ENCODE measurements at places on chromosomes 11 and 22.

DNA sequence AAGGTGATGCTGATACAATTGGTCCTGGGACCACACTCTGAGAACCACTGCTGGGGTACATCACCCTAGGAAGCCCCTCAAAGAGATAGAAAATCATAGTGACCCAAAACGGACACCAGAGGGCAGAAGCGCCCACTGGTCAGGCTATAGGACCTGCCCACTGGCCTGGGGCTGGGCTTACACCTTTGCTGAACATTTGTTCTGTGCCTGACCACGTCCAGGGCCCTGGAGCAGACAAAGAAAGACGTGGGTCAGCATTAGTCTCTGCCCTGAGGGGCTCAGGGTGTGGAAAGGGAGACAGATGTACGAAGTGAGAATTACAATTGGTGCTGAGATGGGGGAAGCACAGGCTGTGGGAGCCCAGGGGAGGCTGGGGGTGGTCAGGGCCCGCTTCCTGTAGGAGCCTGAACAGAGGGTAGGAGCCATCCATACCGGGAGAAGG lies 14.4 kb upstream of the SERPINH1 start:
- DNase-seq, result peak; percentile 61

GRCh38 chr11:32893093-32893342 lies 407 bp downstream of the QSER1 start:
- no peak for DNase-seq

DNA sequence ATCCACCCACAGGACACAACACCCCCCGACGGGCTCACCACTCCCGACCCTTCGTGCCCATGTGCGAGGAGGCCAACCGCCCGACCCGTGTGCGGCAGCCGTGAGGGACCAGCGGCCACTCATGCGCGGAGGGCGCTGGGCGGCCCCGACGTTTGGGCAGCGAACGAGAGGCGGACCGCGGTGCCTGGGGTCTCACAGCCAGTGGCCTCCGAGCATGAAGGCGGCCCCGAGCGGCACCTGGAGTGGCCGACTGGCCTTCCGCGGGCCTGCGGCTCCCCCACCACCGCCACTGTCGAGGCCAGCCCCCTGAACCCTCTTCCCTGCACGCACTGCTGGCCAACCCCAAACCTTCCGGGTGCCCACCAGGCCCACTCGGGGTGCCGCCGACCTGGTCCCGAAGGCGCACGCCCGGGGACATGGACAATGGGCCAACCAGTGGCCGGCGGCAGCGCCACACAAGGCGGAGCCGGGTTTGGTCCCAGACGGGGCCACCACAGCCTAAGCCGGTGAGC lies 4274.9 kb upstream of the OR11H1 start:
- DNase-seq, result no peak

- DNase-seq, result no peak
Observed at GRCh38 chr22:38016182-38017151, 32.1 kb upstream of the SOX10 start.

DNA sequence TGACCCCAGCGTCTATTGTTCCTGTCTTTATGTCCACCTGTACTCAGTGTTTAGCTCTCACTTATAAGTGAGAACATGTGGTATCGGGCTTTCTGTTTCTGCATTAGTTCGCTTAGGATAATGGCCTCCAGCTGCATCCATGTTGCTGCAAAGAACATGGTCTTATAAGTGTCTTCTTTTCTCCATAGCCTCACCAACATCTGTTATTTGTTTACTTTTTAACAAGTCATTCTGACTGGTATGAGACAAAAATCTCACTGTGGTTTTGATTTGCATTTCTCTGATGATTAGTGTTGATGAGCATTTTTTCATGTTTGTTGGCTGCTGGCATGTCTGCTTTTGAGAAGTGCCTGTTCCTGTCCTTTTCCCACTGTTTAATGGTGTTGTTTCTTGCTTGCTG lies 21.7 kb upstream of the SLN start:
- no peak for DNase-seq

- DNase-seq, result no peak
Observed at GRCh38 chr22:39183991-39184585, 31.6 kb upstream of the CBX7 start.

- no peak for DNase-seq
Observed at GRCh38 chr11:46271407-46271806, 6.1 kb upstream of the CREB3L1 start.

DNA sequence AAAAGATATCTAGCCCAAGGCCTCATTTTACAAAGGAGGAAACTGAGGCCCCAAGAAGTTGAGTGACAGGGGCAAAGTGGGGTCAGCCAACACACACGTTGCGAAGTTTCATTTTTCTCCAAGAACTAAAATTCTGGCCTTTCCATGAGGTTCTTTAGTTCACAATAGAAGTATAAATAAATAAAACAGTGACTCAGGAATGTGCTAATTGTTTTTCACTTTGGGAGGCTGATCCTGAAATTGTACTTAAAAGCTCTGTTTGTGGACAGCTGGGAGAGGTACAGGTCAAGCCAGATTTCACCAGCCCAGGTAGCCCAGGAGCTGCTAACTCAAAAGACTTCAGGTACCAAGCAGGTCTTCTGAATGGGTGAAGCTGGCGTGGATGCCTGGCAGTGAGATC lies 105.2 kb downstream of the TRAF6 start:
- no peak for DNase-seq

DNA sequence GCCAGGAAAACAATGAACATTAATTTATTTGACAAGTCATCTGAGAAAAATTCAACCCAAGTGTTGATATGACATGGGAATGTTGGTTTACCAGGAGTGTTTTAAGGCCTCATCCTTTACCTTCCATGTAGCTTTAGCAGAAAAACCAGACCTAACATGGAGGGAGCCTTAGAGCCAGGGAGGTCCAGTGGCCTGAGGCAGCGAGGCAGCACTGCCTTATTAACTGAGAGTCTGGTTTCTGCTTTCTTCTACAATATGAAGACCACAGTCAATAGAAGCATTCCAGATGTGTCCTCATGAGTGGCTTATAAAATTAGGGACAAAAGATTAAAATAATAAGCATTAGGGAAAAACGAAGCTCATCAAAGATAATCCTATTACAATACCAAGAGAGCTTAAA lies 61.5 kb downstream of the DKK3 start:
- DNase-seq, result no peak

DNA sequence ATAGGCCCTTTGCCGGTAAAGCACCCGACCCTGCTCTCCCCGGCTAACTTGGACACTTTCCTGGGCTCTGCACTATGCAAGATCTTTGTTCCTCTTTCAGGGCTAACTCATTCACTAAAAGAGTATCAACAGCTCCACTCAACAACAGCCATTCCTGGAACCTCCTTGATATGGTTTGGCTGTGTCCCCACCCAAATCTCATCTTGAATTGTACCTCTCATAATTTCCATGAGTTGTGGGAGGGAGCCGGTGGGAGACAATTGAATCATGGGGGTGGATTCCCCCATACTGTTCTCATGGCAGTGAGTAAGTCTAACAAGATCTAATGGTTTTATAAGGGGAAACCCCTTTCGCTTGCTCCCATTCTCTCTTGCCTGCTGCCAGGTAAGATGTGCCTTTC lies 330.0 kb downstream of the TENM4 start:
- no peak for DNase-seq

GRCh38 chr11:91178366-91178765 lies 955.5 kb upstream of the CHORDC1 start:
- no peak for DNase-seq

- DNase-seq, result no peak
Observed at GRCh38 chr11:108370315-108370714, 97.0 kb downstream of the C11orf65 start.

GRCh38 chr11:113034576-113034975 lies 73.4 kb downstream of the NCAM1 start:
- no peak for DNase-seq

DNA sequence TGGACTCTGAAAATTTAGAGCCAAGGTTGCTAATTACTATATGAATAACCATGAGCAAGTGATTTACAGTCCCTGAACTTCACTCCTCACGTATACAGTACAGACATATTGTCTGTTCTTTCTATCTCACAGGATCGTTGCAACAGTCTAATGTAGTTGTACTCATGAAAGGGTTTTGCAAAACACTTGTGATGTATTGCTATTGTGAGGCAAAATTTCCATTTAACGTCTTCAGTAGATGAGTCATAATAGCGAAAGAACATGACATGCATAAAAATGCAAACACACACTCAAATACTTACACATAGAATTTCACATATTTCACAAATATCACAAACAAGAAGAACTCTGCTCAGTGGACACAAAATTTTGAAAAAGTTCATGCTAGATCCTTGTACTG lies 134.6 kb upstream of the TRPC6 start:
- DNase-seq, result no peak

DNA sequence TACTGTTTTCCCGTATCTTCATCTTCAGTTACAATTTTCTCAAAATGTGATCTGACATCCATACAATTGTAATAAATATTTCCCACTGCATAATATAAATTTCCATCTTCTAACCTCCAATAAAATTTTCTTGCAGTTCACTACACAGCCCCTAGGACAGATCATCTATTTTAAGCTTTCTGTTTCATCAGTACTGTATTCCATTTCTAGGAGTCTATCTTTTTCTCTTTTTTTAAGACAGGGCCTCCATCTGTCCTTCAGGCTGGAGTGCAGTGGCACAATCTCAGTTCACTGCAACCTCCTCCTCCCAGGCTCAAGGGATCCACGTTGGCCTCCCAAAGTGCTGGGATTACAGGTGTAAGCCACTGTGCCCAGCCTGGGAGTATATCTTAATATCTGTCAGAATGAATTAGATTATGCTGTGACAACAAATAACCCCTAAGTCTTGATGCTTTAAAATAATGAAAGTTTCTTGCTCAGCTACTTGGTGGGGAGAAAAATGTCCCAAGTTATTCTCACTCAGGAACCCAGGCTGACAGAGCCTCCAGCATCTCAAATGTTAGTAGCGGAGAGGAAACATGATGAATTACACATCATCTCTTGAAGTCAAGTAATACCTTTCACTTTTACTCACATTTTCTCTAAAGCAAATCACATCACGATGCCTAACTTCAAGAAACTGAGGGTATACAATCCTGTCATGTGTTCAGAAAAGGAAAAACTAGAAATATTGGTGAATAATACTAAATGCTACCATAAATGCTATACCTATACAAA lies 92.2 kb downstream of the BUD13 start:
- DNase-seq, result no peak

DNA sequence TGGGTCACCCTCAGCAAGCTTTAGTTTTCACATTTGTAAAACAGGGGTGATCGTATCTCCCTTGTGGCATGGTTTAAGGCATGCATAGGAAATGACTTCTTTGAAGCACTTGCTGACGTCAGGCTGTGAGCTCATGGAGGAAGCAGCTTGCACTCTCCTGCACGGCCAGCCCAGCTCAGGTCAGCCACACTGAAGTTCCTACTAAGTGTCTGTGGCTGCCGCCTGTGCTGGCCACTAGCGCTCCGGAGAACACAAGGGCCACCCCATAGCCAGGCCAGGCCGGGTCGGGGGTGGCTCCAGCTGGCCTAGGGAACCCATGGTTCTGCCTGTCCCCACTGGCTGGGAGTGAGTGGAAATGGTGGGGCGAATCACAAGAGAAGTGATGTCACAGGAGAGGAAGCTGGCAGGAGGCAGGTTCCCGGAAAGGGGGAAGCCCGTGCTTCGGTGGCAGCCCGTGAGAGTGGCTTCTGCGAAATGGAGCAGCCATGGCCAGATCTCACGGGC lies 28.2 kb downstream of the KCTD17 start:
- DNase-seq, result no peak

GRCh38 chr11:84430661-84431060 lies 1144.5 kb upstream of the CCDC90B start:
- DNase-seq, result peak; percentile 73

GRCh38 chr11:31030138-31030792 lies 339.3 kb downstream of the DCDC1 start:
- DNase-seq, result no peak

DNA sequence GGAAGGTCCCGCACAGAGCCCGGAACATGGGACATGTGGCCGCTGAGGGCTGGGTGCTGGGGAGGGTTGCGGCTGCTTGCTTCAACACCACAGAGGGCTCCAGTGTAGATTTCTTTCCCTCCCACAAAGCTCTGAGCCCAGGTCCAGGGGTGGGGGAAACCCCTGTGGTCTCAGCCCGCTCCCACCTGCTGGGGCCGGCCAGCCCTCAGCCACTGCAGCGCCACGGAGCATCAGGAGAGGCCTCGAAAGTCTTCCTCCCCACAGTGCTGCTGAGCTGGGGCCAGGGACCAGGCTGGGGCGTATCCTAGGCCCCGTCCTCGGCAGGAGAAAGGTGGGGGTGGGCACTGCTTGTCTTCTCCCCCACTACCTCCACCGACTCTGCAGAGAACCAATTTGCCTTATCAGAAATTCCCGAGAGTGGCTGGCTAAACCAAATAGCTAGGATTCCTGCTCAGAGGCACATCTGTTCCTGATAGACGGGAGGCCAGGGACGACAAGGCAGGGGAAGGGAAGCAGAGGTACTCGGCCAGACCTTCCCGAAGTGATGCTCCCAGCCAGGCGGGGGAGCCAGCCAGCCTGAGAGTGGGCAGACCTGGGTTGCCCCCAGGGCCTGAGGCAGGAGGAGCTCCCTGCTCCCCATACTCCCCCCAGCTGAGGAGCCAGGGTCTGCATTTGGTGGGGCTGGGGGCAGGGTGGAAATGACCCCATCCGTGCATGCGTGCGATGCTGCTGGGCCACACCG lies 18.7 kb downstream of the IGF2 start:
- no peak for DNase-seq

- peak; percentile 90 for DNase-seq
Observed at GRCh38 chr11:101169944-101170343, 40.3 kb upstream of the PGR start.

GRCh38 chr22:22823131-22823810 lies 64.3 kb upstream of the IGLL5 start:
- DNase-seq, result no peak

- peak; percentile 50 for DNase-seq
Observed at GRCh38 chr11:34680918-34681586, 60.2 kb downstream of the EHF start.

- no peak for DNase-seq
Observed at GRCh38 chr22:29208502-29208862, 2.8 kb downstream of the EMID1 start.

DNA sequence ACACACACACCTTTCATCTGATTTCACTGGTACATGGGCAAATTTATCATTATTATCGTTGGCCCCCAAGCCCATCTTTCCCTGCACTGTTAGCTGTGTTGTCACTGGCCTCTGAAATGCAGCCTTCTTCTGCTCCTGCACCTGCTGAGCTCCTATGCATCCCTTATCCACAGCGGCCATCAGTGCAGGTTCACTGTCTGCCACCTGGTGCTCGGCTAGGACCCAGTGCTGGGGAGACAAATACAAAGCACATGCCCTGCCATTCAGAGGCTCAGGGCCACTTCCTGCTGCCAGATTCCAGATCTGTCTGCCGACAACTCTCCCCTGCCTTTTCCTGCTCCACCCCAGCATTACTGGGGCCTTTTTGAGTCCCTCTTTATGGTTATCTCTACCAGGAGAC lies 1205.4 kb downstream of the TBC1D22A start:
- DNase-seq, result no peak
